ENCODE measurements at places on chromosomes 4 and X.
A peak's percentile ranks its signal among the peaks of the same experiment; 100 is the strongest.

DNA sequence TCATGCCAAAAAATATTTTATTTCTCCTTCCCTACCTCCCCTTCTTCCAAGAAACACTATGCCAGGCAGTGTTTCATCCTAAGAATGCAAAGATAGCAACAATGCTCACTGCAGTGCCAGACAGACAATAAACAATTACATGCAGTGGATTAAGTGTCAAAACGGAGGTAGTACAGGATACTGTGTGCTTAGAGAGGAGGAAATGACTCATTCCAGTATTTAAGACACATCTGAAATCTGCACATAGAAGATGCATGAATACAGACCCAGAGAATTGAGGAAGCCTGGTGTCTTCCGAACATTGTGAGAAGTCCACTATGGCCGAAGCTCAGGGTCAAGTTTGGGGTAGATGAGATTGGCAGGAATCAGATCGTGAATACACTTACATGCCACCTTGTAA lies 326.4 kb downstream of the PPP3CA start:
- peak; percentile 16 for DNase-seq

GRCh38 chr4:1133033-1133432 lies 19.7 kb upstream of the RNF212 start:
- no peak for DNase-seq

DNA sequence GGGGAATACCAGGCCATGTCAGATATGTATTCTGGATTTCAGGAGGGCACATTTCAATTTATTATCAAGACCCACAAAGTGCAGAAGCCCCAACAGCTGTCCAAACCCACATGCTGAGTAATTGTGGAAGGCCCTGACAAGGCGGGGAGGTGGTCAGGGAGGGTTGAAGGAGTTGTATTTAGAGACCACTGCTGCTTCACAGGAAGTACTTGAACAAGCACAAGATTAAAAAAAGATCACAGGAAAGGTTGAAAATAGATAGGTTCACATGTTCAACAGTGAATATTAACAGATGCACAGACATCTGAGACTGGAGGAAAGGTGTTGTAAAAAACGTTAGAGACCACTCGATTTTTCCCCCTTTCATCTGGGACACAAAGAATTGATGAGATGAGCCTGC lies 17.9 kb downstream of the ATP8A1 start:
- DNase-seq = peak; percentile 67

- DNase-seq = no peak
Measured at GRCh38 chr4:65546882-65547416, 123.3 kb downstream of the EPHA5 start.

- DNase-seq = peak; percentile 41
Measured at GRCh38 chr4:184762100-184762499, 28.2 kb upstream of the CENPU start.

GRCh38 chr4:160265014-160265413 lies 1162.1 kb downstream of the RAPGEF2 start:
- no peak for DNase-seq

- DNase-seq = no peak
Measured at GRCh38 chrX:427812-428725, 41.4 kb upstream of the PPP2R3B start.

- no peak for DNase-seq
Measured at GRCh38 chr4:78863254-78863869, 75.9 kb downstream of the PAQR3 start.

DNA sequence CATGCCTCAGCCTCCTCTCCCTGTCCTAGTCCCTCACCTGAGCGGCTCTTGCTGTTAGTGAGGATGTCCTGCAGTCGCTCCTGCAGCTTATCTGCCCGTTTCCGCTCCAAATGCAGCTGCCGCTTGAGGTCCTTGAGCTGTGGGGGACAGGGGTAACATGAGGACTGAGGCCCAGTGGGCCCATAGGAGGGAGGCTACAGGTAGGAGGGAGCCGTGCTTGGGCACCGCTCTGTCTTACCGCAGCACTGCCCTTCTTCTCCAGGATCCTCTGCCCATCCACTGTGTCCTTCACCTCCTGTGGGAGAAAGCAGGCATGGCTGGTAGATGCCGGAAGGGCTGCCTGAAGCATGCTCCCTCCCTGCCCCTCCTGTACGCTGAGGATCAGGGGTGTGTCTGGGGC lies 9.5 kb upstream of the KCND1 start:
- no peak for DNase-seq

DNA sequence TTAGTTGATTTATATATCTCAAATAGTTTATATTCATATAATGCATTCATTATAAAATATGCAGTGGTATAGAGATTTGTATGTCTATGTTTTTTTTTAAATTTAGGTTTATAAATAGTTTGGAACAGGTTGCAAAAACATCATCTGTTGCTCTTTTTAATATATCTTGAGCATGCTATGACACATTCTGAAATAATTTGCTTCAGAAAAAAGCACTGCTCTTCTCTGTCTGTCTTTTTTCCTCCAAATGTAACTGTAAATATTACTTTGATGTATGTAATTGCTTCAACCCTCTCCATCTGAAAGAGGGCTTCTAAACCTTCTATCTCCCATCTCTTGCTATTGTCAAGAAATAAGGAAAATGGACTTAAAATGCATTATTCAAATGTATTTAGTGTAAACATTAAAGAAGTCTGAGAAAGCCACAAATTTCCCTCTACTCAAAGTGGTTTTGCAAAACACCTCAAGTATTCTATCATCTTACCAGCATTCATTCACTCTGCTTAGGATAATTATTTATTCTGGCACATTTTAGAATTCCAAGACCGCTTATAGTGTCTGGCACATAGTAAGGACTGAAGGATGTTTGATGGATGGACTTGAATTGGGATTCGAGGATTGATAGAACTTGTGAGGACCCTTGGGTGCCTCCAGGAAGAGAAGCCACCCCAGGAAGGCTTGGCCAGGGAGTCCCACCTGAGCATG lies 87.8 kb downstream of the CLNK start:
- DNase-seq = no peak

DNA sequence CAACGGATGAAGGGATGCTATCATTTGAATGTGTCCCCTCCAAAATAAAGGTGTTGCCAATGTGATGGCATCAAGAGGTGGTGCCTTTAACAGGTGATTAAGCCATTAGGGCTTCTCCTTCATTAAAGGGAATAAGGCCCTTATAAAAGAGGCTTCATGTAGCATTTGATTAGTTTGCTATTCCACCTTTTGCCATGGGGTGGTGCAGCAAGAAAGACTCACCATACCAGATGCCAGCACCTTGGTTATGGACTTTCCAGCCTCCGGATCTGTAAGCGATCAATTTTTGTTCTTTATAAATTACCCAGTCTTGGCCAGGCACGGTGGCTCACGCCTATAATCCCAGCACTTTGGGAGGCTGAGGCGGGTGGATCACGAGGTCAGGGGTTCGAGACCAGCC lies 7.9 kb upstream of the SLC25A43 start:
- peak; percentile 54 for DNase-seq

Data from GM13977 (cell line).